ENCODE measurements at places on chromosomes 2 and 18.

DNA sequence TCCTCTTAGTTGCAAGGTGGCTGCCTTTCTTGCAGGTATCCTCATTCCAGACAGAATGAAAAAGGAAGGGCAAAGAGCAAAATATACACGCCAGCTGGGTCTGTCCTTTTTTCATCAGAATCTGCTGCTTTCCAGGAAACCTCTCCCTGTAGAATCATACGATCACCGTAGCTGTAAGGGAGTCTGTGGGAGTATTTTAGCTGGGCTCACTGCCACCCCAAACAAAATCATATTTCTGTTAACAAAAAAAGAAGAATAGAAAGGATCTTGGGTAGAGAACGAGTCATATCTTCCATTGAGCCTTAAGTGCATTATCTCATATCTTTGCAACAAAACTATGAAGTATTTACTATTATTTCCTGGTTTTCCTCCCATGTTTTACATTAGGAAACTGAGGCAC is 15.0 kb upstream of the TANC1 start:
- no peak for DNase-seq

GRCh38 chr2:103823847-103824246 is 1030.1 kb upstream of the POU3F3 start:
- DNase-seq, result no peak

- no peak for DNase-seq
These were observed 108.1 kb downstream of the XRCC5 start for GRCh38 chr2:216216951-216217903.

- DNase-seq, result no peak
These were observed 2056.8 kb upstream of the CELF4 start for GRCh38 chr18:39622431-39622830.

GRCh38 chr2:239165206-239165831 is 235.5 kb downstream of the HDAC4 start:
- peak; percentile 47 for DNase-seq

DNA sequence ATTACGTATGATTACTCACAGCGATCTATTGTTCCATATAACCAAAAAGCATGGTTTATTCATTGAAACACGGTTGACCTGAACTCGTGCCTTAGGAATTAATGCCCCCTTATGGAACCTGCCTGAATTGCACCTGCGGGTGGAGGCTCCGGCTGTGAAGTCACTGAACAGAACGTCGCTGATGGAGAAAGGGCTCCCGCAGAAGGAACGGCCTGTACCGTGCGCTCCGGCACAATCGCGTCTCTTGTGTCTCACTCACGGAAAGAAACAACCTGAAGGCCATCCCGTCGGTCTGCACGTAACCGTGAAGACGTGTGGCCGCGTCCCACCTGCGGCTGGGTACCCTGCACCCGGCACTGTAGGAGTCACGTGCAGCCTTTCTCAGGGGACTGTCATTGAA is 133.1 kb downstream of the NFATC1 start:
- no peak for DNase-seq

- no peak for DNase-seq
These were observed 109.2 kb upstream of the COPS8 start for GRCh38 chr2:236976266-236977062.

DNA sequence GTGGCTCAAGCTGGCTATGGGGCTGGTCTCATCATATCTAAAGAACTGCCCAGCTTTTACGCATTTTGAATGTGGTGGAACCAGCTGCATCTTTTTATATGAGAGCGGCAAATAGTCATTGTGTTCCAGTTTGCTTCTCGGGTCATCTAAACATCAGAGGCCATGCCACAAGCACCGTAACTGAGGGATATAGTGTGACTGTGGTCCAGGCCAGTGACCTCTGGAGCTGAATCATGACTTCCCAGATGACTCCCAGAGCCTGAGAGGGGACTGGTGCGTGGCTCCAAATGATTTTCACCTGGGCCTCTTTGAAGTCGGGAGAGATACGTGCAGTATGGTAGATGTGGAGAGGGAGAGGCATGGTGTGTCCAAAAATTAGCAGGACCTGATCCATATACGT is 271.0 kb downstream of the NEDD4L start:
- no peak for DNase-seq

- no peak for DNase-seq
These were observed 18.1 kb downstream of the CALCRL start for GRCh38 chr2:187429989-187430388.

DNA sequence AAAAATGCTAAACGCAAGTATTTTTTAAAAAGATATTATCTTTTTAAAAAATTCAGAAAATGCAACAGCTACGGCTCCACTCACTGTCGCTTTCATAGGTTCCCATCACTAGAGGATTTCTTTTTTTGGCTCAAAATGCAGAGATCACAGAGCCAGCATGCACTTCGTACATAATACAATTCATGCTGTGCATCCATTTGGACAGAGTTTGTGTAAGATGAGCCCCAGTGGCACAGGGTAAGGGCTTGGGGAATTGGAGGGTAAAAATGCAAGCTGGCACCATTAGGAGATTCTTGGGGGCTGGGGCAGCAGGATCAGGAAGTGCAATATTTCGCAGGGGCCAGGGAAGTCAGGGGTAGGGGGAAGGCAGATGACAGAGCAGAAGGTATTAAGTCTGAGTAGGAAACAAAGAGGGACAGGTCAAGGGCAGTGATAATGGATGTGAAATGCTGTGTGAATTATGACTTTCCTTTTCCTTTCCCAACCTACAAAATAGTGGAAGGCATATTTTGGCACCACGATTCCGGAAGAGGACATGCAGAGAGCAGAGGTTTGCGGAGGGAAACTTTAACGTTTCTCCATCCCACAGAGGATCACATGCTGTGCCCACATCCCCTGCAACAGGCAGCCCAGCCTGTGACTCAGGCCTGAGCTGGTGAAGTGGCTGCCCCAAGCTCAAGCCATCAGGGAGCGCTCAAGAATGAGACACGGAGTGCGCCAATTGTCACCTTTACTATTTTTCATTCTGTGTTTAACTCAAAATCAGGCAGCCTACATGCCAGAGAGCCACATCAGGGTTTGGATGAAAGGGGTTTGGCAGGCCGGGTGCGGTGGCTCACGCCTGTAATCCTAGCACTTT is 4.7 kb downstream of the CAPG start:
- no peak for DNase-seq

- no peak for DNase-seq
These were observed 49.4 kb downstream of the TSPYL6 start for GRCh38 chr2:54206596-54206995.

DNA sequence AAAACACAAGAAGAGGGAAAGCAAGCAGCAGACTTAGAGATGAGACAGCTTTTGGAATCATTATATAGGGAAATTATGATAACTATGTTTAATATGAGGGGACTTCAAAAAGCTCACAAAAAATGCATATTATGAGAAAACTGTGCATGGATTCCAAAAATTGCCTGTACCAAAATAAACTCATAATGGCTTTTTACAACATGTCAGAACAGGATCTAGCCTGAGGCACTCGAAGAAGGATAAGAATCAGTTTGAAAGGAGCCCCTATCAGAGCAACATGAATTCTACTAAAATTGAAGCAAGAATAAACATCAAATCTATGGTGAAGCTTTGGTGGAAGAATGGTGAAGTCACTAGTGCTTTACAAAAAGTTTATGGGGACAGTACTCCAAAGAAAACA is 187.4 kb downstream of the RDH14 start:
- no peak for DNase-seq

- DNase-seq, result no peak
These were observed 261.4 kb upstream of the KCNJ3 start for GRCh38 chr2:154437104-154437503.

DNA sequence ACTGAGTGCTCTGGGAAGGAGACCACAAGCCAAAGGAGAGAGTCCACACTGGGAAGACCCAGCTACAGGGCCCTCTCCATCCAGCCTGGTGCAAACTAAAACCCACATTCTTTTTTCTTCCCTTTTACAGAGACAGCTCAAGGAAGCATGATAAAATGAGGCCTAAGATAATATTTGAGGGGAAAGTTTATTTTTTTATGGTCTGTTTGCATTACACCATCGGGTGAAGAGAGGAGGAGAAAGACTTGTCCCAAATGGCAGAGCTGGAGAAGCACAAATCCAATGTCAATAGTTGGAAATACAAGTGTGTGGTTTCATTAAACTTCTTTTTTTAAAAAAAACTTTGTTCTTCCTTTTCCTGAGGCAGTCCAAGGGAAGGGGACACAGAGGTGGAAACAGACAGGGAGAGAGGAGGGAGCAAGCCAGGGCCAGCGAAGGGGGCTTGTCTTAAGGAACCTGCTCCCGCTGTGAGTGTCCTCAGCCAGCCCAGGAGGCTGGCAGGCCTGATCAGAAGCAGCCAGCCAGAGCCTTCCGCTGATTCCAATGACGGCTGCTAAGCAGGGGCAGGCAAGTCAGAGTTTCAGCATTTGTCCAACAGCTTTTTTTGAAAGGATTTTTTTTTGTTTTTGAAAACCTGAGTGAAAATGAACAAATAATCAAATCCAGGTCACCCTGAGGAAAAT is 203.8 kb upstream of the SIX2 start:
- no peak for DNase-seq

GRCh38 chr2:99190548-99190947 is 9.6 kb downstream of the MRPL30 start:
- no peak for DNase-seq

DNA sequence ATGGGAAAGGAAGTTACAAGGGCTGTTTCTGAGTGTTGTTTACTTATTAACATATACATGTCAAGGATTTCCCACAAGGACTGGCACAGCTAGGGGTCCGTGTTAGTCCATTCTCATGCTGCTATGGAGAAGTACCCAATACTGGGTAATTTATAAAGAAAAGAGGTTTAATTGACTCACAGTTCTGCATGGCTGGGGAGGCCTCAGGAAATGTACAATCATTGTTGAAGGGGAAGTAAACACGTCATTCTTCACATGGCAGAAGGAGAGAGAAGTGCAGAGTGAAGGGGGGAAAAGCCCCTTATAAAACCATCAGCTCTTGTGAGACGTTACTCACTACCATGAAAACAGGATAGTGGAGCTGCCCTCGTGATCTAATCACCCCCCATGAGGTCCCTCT is 128.9 kb upstream of the CELF4 start:
- no peak for DNase-seq

GRCh38 chr2:75054296-75054695 is 95.9 kb downstream of the POLE4 start:
- DNase-seq, result no peak

DNA sequence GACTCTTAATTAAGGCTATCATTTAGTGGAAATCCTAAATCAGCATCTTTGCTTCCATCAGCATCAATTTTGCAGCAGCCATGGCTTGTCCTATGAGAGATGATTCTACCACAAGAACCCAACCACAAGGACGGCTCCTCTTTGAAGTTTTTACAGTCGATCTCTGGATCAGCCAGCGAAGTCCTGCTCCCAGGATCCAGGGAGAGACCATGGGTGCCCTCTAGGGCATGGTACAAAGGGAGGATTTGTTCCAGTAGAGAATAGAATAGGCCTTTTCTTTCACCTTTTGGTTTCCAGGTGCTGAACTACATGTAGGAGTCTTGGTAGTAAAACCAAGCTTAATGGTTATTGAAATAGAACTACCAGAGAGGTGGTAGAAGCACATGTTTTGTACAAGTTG is 52.7 kb downstream of the TMEM200C start:
- DNase-seq, result no peak

DNA sequence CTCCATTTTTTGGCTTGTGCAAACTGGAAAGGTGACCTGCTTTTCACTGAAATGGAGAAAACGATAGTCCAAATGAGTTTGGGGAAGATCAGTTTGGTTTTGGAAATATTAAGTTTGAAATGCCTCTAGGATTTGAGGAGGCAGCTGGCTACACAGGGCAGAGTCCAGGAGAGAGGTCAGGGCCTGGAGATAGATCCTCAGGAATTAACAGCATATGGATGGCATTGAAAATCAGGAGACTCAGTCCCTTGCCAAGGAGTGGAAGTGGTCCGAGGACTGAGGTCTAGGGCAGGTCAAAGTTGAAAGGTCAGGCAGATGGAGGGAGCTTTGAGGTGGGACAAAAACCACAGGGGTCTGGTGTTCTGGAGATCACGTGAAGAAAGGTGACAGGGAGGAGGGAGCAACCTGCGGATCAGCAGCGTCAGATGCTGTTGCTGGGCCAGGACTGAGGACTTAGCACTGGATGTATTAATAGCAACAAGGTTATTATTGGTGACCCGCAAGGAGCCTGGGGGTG is 83.7 kb downstream of the EIF2AK3 start:
- no peak for DNase-seq

GRCh38 chr2:238462782-238463396 is 36.2 kb downstream of the ASB1 start:
- no peak for DNase-seq

GRCh38 chr2:44325897-44326296 is 35.4 kb downstream of the PREPL start:
- no peak for DNase-seq

- no peak for DNase-seq
These were observed 28.3 kb downstream of the KLHL23 start for GRCh38 chr2:169761970-169762292.

DNA sequence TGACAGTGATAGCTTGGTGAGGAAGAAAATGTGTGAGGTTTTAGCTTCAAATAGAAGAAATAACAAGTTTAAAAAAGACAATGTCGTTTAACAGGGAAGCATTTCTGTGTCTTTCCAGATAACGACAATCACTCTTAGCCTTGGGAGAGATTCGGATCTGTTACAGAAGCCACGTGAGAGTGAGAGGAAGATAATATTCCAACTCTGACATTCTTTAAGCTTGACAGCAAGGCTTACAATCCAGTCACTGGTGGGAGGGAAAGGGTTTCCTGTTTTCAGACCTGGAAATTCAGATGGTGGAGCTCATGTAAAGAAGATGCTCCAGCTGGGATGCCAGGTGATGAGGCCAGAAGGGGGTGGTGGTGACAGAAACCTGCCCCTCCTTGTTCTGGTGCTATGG is 30.8 kb downstream of the FBXO48 start:
- DNase-seq, result no peak

DNA sequence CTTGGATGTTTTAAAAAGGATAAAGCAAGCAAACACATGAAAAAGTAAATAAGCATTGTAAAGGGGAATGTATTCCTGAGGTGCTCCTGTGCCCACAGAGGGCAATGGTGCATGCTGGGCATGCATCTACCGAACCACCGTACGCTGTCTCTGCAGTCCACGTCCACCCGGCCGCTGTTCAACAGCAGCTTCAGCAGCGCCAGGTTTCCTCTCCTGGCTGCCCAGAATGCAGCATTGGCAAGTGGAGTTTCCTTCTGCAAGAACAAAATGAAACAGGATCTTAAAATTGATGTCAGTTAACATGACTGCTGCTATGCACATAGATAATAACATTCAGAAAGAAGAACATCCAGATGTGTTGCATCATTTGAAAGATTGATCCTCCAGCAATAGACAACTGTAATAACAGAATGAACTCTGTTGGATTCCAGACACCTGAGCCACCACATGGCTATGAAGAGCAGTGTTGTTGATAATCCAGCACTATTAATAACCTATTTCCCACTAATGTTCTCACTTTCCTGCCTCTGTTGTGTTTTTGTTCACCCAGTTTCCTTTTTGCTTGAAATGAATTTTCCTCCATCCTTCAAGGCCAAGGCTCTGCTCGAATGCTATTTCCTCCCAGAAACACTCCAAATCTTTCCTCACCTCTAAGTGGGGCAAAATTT is 13.6 kb downstream of the ANKRD29 start:
- no peak for DNase-seq

DNA sequence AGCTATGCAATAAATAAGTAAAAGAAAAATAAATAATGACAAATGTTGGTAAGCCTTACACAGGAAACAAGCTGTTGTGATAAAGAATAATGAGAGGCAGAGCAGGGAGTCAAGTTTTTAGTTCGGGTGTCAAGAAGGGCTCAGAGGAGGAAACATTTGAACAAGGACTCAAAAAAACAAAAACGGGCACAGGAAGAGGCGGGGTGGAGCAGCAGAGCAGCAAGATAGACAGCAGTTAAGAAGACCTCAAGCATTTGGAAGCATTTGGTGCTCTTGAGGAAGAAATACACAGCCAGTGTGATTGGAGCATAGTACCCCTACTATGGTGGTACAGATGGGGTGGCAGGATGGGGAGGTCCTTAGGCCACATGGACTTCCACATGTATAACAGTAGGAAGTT is 2.8 kb downstream of the TMEM169 start:
- DNase-seq, result no peak
